ENCODE measurements at places on chromosomes 4 and X.

DNA sequence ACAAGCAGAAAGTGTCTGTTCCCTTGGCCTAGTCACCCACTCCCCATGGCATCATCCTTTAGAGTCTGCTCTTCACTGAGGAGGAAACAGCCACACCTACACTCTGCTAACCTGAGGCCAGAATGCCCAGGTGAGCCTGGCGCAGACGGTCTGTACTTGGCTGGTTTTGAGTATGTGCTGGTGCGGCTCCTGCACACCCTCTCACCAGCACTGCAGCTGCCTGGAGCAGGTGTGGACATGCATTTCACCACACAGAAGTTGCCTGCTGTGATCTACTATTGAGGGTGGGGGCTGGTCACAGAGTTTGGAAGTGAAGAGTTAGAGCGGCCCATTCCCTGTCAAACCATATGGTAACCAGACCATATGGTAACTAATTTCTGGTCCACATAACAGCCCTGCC, 39.5 kb downstream of the KANTR start:
- no peak for DNase-seq

GRCh38 chr4:25129917-25130316, 30.3 kb downstream of the SEPSECS start:
- DNase-seq: no peak

DNA sequence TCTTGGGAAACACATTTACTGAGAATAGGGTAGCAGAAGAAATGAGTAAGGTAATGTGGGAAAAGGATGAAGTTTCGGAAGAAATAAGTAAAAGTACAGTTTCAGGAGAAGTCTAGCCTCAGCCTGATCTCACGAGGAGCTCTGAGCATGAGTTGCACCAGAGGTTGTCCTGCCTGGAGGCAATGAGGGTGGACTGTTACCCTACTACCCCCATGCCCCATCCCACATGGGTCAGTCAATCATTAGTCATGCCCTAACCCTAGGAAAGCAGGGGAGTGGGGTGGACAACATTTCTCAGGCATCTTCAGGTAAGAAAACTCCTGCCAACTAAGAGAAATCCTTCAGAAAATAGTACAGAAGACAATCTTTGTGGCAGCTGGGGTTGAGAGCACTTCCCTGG, 35.1 kb downstream of the HS3ST1 start:
- DNase-seq: no peak

- DNase-seq: no peak
Observed at GRCh38 chr4:184148738-184149637, 68.7 kb downstream of the ENPP6 start.

- no peak for DNase-seq
Observed at GRCh38 chrX:1463581-1463980, 10.9 kb upstream of the ASMTL start.

DNA sequence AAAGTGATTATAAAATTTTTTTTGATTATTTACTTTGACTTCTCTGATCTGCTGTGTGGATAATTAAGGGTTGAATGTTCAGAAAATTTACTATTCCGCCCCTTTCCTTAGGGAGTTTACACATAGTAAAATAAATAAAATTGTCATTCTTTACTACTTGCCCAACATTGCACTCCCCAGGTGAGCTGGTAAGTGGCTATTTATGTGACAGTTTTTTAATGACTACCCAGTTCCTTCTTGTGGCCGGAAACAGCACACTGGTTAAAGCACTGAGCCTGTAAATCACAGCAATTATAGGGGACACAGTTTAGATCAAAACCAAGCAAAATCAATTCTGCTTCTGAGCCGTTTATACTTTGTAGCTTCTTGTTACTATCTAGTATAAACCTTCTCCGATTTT, 158.1 kb downstream of the FHIP1A start:
- no peak for DNase-seq

- no peak for DNase-seq
Observed at GRCh38 chrX:250965-251364, 30.2 kb upstream of the PLCXD1 start.
